HFFc6 (cell line): ENCODE measurements at places on chromosomes 1 and 21. TPM values are rescaled to one million over a fixed set of nuclear protein-coding genes. Genes with fewer than 3 reads are reported as not detected.

The GGPS1 gene
- total RNA-seq: 24.9 to 30.8 TPM (median 28.6 TPM) in 3 replicates

The DYNLT4 gene
- total RNA-seq: not detected in 3 replicates

The ETNK2 gene
- 3.9 to 5.0 TPM (median 4.0 TPM) in 3 replicates for total RNA-seq

The CCDC185 gene
- not detected in 3 replicates for total RNA-seq

DNA sequence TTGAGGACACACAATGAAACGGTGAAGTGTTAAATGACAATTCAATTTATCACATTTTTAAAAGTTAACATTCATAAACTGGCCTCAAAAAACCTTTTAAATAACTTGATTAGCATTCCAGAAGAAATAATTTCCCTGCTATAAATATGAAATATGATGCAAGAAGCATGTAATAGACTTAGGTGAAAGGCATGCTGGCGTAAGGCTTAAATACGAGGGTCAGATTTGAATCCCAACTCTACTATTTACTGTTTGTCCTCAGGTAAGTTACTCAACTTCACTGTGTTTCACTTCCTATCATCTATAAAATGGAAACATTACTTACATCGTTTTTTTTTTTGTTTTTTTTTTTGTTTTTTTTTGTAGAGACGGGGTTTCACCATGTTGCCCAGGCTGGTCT is 40.8 kb downstream of the EPRS1 start:
- DNase-seq: no peak

DNA sequence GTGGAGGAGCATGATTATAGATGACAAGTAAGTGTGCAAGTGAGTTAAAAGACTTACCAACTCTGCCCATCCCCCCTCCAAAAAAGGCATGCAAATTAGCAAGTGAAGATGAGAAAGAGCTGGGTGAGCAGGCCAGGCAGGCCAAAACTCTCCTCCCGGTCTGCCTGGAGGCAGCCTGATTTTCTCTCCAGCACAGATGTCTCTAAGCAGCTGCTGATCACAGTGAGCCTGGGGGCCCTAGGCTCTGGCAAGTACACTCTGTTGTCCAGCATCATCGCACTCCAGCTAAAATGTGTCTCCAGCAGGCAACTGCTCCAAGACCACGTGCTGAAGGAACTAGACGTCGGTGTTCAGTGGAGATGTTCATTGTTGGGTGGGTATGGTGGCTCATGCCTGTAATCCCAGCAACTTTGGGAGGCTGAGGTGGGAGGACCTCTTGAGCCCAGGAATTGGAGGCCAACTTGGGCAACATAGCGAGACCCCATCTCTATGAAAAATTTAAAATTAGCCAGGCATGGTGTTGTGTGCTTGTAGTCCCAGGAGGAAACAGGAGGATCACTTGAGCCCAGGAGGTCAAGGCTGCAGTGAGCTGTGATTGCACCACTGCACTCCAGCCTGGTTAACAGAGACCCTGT is 56.7 kb upstream of the PUM1 start:
- no peak for DNase-seq

DNA sequence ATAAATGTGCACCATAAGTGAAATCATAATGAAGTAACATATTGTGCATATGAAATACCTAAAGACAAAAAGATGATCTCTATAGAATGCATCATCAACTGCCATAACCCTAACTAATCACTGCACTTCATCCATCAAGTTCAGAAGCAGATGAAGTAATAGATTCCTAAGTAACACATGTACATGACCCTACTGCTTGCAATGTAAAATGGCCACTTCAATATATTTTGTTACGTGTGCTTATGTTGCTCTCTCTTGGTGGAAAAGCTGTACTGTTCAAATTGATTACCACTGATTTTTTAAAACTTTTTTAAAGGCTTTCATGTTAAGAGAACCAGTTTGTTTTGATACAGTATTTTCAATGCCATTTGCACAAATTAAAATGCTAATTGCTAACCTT is 141.8 kb downstream of the TTLL7 start:
- peak; percentile 17 for DNase-seq

DNA sequence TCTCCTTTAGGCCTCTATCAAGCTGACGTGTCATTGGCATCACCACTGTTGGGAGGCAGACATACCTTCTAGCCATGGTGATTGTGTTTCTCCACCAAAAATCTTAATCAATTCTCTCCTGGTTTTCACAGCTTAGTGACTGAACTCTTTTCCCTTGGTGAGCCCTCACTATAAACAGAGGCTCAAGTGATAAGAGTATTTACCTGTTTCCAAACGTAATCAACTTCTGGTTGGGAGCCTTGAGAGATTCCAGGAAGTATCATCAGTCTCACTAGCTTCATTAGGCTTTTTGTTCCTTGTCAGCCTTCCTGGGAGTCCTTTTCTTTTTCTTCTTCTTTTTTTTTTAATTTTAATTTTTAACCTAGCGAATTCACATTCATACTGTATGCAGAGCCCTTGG is 33.8 kb upstream of the KCNQ4 start:
- no peak for DNase-seq

GRCh38 chr1:31793086-31793485 is 22.7 kb downstream of the SPOCD1 start:
- no peak for DNase-seq

GRCh38 chr1:40067023-40067422 is 26.5 kb downstream of the CAP1 start:
- DNase-seq: no peak

DNA sequence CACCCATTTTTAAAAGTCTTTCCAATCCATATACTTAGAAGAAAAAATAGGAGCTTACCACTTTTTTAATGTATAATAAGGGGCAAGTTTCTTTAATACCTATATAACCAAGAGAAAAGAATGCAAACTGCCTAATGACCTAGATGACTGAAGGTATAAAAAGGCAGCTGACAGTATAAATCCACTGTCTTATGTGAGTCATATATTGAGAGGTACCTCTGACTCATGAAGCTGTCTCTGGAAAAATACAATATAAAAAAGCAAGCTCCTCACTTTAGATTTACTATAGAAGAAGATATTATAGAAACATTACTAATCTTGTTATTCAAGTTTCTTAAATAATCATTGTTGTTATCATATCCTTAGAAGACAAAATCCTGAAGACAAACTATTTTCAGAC is 144.2 kb downstream of the VAV3 start:
- DNase-seq: no peak

DNA sequence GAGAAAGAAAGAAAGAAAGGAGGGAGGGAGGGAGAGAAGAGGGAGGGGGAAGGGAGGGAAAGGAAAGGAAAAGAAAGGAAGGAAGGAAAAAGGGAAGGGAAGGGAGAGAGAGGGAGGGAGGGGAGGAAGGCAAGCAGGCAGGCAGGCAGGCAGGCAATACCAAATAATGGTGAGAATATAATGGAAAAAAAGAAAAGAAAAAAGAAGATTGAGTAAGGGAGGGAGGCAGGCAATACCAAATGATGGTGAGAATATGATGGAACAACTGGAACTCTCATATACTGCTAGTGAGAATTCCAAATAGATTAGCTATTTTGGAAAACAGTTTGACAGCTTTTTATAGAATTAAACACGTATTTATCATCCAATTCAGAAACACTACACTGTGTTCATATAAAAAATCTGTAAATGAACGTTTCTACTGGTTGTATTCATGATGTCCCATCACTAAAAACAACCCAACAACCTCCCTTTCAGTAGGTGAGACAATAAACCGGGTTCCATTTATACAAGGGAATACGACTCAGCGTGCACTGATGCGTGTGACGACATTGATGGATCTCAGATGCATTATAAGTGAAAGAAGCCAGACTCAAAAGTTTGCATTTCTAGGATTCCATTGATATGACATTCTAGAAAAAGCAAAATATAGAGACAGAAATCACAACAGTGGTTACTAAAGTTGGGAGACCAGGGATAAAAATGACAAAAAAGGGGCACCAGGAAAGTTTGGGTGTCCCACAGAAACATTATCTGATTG is 226.4 kb downstream of the DSCAM start:
- DNase-seq: no peak

- DNase-seq: no peak
Observed at GRCh38 chr1:1315435-1315954, 7.1 kb downstream of the PUSL1 start.

DNA sequence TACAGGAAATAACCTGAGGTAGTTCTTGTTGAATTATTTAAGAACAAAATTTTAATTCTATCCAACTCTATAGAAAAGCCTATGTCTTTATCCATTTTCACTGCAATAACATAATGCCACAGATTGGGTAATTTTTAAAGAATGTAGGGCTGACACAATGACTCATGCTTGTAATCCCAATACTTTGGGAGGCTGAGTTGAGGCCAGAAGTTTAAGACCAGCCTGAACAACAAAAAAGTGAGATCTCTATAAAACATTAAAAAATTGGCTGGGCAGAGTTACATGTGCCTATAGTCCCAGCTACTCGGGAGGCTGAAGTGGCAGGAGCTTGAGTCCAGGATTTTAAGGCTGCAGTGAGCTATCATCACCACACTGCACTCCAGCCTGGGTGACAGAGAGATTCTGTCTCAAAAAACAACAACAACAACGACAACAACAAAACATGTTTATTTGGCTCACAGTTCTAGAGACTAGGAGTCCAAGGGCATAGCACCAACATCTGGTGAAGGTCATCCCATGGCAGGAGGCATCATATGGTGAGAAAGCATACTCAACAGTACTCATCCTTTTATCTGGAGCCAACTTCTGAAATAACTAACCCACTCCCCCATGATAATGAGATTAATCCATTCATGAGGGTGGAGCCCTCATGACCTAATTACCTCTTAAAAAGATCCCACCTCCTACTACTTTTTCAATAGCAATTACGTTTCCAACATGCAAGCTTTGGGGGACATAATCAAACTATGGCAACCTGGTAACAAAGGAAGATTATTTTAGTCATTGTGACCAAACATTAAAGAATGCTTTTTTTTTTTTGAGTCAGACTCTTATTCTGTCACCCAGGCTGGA is 59.6 kb downstream of the ABL2 start:
- peak; percentile 79 for DNase-seq

DNA sequence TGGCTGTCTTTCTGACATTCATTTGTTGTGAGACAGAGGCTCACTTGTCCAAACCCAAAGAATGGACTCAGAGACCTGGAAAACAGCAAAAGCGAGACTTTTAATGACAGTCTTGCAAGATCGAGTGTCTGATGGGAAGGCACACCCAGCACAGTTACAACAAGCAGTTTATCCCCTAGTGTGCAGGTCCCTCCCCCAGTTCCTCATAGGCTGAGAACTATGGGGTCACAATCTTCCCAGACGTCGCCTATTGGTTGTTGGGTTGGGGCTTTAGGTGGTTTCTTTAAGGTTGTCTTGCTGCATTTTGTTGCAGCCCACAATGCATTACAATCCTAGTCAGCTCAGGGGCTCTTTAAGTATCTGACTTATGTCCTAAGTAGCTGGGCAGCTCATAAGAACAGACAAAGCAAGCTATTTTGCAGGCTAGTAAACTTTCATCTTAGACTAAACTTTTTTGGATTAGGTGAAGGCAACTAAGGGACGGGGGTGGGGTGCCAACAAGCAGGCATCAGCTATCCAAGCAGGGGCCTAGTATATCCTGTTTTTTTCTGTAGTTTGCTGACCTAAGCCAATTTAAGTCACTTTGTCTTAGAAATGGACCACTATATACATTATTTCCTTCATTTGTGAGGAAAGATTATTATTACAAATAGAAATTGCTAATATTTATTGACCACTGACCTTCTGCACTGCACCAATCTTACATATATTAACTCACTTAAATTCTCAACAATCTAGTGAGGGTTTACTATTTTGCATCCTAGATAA is 151.8 kb downstream of the SETD4 start:
- no peak for DNase-seq

DNA sequence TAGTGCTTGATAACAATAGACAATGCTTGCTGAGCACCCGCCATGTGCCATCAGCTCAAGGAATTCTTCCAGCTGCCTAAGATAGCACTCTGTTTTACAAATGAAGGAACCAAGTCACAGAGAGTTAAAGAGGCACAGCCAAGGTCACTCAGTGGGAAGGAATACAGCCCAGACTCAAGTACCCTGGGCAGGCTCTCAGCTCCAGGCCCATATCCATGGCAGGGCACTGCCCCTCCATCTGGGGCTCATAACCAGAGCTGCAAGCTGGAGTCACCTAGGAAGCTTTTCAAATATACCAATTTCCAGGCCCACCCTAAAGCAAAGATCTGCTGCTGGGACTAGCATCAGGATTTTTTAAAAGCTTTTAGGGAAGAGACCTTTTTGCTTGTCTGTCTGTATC is 1.6 kb downstream of the CLEC20A start:
- DNase-seq: no peak

DNA sequence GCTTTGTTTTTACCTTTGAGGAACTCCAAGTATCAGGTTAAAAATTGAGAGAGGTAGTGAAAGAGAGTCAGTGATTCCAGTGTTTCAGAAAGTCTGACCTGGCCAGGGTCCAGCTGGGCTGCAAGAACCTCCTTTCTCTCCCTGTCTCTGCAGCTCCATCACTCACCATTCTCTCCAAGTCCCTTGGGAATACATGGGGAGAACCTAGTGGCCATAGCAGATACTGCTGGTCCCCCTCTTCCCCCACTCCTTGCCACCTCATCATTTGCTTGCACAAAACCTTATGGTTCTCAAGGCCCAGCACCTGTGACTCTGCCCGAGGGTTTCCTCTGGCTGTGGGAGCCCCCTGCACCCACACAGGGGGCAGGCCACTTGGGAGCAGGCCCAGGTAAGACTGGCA is 279.5 kb downstream of the KIF26B start:
- no peak for DNase-seq

DNA sequence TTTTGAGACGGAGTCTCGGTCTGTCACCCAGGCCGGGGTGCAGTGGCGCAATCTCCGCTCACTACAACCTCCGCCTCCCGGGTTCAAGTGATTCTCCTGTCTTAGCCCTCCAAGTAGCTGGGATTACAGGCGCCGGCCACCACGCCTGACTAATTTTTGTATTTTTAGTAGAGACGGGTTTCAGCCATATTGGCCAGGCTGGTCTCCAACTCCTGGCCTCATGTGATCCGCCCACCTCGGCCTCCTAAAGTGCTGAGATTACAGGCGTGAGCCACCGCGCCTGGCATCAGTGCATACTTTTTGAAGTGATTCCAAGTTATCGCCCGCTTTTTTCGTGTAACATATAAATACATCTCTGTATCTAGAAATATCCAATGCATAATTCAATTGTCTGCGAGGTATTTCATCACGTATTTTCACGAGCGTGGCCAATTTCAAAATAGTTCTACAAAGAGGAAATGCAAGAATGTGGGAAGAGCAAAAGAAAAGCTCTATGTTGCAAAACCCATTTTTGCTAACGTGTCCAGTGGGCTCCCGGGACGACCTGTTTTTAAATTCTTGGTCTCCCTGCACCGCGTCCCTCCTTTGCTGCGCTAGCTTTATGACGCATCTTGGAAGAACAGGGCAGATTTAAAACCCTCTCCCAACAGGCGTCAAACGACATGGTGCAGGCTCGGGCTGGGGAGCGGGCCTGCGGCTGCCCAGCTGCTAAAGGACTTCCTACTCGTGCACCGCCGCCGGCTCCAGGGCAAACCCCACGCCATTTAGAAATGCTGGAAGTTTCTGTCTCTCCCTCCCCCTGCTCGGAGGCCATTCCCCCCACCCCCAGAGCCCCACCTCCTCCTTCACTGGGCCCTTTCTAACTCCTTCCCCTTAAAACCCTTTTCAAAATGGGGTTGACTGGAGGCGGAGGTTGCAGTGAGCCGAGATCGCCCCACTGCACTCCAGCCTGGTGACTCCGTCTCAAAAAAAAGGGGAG is 923 bp upstream of the IFNGR2 start:
- peak; percentile 65 for DNase-seq
